Spinal cord (tissue), 10 donors: ENCODE measurements at places on chromosomes 5 and 9.
A peak's percentile ranks its signal among the peaks of the same experiment; 100 is the strongest.

GRCh38 chr5:174750711-174751110, 26.3 kb downstream of the MSX2 start:
- DNase-seq = no peak

GRCh38 chr5:56012281-56012963, 17.7 kb upstream of the IL6ST start:
- DNase-seq = no peak

GRCh38 chr5:32842813-32843530, 131.9 kb downstream of the NPR3 start:
- DNase-seq = no peak

DNA sequence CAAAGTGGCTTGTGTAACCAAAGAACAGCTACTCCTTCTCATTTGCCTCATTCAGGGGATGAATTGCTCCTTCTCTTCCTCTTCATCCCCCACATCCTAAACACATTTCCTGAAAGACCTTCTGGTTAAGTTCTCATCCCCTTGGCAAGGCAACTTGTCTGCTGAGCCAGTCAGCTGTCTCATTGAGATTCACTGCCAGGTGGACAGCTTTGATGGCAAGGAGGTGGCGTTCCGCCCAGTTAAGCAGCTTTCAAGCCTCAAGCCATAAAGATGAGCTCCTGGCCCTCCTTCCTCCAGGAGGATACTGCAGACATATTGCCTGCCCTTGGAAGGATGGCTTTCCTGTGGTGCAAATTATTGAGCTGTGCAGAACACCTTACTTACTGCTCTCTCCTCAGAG, 448.6 kb upstream of the MPDZ start:
- DNase-seq = no peak

DNA sequence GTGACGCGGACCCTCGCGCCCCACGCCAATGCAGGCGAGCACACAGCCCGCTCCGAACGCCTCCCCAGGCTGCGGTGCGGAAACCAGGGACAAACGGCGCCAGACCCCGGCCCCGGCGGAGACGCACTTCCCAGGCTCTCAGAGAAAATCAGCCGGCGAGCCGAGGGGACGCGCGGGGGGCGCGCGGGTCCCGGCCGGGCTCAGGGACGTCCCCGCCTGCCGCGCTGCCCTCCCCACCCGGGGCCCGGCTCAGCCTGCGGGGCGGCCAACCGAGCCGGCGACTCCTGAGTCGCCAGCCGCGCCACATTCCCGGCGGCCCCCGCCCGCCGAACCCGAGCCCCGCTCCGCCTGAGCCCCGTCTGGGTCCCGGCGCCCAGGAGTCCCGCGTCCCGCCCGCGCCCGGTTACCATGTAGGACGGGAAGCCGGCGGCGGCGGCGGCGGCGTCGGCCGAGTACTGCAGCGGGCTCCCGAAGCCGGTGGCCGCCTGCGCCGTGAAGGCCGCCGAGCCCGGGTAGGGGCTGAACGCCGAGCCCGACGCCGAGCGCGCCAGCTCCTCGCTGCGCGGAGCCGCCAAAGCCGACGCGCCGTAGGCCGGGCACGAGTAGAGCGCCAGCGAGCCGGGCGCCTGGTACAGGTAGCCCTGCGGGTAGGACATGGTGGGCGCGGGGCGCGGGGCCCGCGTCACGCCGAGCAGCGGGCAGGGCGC, 566 bp downstream of the IRX2 start:
- DNase-seq = no peak

DNA sequence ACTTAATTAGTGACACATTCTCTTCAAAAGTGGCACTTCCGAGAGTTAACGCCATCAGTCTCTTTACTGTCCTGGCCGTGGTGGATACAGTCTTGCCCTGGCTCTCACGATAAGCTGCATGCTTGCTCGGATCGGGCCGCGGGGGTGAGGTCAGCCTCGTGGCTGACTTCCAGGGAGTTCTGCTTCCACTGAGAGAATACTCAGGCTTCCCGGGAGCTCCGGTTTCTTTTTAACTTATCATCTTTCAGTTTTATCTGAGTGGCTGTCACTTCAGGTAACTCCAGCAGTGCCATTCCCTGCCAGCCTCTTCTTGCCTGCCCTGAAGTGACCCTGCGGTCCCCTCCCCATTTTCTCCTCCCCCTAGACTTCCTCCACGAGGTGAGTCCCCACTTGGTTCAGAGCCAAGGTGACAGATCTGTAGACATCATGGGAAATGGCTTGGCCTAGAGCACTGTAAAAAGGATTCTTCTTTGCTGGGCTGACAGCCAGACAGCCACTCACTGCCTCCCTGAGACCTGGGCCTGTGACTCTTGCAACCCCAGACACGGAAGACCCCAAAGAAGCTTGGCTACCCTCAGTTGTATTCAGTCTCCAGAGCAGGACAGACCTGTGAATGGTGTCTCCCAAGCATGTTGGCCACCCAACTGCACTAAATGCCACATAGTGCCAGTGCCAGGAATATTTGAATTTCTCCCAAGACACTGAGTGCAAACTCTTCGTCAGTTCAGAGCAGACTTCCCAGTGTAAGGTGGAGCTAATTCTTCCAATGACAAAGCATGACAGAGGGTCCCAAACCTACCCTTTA, 95.1 kb downstream of the DAPK1 start:
- DNase-seq = no peak

DNA sequence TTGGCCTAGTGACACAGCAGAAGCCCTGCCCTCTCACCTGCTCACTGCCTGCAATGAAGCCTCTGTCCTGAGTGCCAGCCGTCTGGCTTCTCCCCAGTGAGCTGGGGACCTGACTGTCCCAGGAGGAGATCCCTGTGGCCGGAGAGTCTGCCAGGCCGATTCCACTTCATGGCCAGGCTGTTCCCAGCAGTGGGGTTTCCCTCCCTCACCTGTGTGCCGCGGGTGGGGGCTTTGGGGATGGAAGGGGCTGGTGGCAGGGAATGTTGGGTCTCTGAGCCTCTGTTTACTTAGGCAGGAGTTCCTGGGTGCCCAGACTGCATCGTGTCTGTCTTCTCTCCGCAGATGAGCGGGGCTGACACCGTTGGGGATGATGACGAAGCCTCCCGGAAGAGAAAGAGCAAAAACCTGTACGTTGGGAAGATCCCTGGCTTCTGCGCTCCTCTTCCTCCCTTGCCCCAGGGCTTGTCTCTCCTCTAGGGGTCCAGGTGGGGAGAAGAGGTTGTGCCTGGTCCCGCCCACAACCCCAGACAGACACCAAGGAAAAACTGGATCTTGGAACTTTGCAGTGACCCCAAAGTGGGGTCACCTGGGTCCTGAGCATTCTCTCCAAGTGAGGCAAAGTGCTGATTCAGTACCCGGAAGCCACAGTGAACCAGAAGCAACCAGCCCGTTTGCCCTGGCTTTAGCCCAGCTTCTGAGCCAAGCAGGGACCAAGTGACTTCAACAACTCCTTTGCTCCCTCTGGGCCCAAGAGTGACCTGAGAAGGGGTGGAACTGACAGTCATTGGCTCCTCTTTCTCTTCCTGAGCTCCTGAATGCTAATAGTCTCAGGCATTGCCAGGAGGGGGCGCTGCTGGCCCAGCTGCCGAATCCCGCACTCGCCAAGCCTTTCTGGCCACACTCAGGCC, 127.7 kb downstream of the RGS3 start:
- no peak for DNase-seq

GRCh38 chr5:80964919-80965318, 4.8 kb downstream of the RASGRF2 start:
- DNase-seq = no peak

DNA sequence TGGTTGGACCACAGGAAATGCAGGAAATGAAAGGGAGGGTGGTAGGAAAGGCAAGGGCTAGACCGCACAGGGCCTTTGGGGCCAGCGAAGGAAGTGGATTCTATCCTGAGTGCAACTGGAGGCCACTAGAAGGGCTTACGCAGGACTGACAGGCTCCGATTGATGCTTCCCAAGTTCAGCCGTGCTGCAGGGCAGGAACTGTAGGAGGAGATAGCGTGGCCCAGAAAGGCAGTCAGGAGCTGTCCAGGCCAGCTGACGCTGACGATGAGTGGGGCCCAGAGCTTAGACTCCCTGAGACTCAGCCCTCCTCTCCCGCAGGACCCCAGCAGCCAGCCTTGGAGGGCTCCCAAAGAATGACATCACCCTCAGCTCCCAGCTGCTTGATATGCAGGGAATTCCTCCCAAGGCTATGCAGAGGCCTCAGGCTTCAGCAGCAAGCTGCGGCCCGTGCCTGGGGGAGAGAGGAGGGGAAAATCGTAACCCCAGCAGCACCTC, 48.8 kb downstream of the KCNIP1 start:
- peak; percentile 94 for DNase-seq

GRCh38 chr5:321726-322251, 275 bp downstream of the AHRR start:
- no peak for DNase-seq
